ENCODE measurements at places on chromosomes 7 and 10.
A peak's percentile ranks its signal among the peaks of the same experiment; 100 is the strongest.

GRCh38 chr7:71229148-71229547, 97.2 kb downstream of the GALNT17 start:
- no peak for DNase-seq

GRCh38 chr10:89465196-89465595, 50.8 kb downstream of the IFIT5 start:
- no peak for DNase-seq

- no peak for DNase-seq
Observed at GRCh38 chr10:97805096-97805884, 33.5 kb upstream of the SFRP5 start.

DNA sequence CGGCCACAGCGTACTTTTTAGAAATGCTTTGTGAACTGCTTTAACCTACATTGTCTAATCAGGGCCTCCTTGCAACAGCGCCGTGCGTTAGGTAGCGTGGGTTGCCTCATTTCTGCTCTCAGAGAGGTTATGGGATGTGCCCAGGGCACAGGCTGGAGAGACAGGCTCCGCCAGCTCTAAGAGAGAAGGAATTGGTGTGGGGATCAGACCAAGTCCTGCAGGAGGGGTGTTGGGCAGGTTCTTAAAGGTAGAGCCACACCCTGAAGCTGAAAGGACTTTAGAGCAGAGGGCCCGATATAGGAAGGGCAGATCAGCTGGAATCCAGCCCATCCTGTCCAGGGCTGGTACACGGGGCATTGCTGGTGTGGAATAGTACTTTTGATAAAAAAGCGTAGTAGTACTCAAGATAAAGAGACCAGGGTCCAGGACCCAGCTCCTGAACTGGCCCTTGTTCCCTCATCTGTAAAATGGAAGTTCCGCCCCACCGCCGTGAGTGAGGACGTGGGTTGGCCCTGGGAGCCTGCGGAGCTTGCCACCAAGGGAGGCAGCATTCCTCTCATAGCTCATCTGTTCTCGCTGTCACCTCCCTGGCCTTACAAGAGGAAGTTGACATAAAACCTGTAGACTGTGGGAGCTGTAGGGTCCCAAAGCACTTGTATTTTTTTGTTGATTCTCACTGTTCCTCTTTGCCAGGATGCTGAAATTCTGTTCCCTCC, 37.2 kb downstream of the TMEM120A start:
- DNase-seq = no peak

GRCh38 chr7:106017657-106018056, 54.6 kb downstream of the CDHR3 start:
- DNase-seq = no peak

GRCh38 chr7:100568896-100569844, 4.5 kb downstream of the SAP25 start:
- peak; percentile 61 for DNase-seq

DNA sequence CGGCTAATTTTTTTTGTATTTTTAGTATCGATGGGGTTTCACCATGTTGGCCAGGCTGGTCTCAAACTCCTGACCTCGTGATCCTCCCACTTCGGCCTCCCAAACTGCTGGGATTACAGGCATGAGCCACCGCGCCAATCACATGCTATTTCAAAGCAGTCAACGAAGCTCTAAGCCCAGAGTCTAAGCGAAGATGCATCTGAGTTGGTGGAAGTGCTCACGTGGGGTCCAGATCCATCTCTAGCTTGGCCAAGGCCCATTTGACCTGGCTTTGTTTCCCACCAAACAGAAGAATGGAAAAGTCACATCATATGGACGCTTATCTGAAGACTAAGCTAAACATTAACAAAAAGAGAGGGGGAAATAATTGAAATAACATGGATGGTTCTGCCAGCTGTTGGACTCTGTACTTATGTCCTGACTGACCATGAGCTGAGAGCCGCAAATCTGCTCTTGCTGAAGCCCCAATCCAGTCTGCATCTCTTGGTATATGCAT, 3.8 kb upstream of the GTF2I start:
- no peak for DNase-seq

DNA sequence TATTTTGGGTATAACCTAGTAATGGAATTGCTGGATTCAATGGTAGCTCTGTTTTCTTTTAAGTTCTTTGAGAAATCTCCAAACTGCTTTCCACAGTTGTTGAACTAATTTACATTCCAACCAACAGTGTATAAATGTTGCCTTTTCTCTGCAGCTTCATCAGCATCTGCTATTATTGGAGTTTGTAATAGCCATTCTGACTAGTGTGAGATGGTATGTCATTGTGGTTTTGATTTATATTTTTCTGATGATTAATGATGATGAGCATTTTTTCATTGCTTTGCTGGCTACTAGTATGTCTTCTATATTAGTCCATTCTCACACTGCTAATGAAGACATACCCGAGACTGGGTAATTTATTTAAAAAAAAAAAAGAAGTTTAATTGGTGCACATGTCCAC, 248.6 kb upstream of the MAGI2 start:
- no peak for DNase-seq

DNA sequence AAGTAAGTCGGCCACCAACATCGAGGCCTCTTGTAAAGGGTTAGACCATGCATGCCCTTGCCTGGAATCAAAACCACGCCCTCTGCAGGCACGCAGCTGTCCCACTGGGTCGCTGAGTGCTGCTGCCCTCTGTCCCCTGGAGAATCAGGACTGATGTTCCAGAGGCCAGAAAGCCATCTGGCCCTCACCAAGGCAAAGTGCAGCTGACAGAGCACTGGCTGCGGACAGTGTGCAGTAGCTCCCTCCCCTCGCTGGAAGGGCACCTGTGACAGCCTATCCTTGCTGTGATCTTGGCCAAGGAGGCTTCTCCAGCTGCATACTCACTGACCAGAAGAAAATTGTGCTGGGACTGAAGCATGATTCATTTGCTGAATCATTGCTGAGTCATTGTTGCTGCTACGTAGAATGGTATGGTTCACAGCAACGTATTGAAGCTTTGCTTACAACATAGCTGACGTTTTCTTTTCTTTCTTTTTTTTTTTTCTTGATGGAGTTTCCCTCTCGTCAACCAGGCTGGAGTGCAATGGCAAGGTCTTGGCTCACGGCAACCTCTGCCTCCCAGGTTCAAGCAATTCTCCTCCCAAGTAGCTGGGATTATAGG, 30.4 kb downstream of the DDC start:
- DNase-seq = no peak

- no peak for DNase-seq
Observed at GRCh38 chr7:79590916-79591623, 137.6 kb upstream of the MAGI2 start.

GRCh38 chr10:128052696-128053095, 73.5 kb downstream of the MKI67 start:
- no peak for DNase-seq

GRCh38 chr7:90595342-90595800, 750 bp upstream of the CDK14 start:
- no peak for DNase-seq

DNA sequence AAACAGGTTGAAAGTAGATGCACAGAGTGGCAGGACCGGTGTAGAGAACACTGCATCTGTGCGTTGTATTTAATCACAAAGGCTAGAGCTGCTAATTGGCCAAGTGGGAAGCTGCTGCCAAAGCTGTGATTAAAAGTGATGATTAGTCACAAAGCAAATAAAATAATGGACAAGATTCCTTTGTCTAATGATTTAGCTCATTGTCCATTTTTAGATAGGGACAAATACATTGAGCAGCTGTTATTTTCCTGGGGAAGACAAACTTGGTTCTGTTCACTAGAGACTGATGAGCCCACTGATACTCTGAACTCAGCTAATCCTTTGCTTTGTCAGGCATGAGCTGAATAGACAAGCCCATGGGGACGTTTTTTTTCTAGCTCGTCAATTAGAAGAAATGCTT, 19.7 kb downstream of the UBE3C start:
- no peak for DNase-seq

- peak; percentile 70 for DNase-seq
Observed at GRCh38 chr10:17607603-17608332, 9.4 kb downstream of the HACD1 start.

DNA sequence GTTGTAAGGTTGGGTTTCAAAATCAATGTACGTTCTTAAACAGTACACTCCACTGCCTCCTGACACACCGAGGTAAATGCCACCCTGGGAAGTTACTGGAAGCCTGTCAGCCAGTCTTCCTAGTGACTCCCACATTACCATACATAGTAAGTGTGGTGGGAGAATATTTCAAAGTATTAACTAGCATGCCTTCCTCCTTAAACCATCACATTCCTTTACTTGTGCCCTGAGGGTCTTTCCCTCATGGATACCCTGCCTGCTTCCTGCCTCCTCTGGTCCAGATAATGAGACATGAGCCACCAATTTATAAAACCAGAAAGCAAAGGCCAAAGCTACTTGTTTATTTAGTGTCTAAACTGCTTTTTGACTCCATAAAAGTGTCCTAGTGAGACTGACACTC, 23.3 kb upstream of the SORCS3 start:
- no peak for DNase-seq

DNA sequence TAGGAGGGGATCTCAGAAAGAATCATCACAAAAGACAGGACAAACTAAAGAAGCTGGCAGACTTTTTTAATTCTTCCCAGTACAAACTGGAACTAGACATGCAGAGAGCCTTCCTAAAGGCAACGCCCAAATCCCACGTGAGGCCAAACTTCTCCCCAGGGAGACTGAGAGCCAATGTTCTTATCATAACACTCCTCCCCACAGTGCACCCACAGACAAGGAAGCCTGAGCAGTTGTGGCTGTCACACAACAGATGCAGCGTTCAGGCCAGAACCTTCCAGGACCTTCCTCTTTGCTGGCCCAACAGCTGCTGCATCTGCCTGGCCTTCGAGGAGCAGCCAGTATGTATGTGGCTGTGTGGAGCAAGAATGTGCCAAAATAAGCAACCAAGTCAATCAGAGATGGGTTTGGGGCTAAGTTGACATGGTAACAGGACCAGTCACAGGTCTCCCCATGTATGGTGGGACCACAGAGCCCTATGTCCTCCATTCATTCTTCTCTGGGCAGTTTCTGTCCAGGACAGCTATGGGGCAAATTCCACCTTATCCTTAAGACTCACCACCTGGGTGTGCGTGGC, 34.9 kb downstream of the SRPK2 start:
- peak; percentile 53 for DNase-seq

DNA sequence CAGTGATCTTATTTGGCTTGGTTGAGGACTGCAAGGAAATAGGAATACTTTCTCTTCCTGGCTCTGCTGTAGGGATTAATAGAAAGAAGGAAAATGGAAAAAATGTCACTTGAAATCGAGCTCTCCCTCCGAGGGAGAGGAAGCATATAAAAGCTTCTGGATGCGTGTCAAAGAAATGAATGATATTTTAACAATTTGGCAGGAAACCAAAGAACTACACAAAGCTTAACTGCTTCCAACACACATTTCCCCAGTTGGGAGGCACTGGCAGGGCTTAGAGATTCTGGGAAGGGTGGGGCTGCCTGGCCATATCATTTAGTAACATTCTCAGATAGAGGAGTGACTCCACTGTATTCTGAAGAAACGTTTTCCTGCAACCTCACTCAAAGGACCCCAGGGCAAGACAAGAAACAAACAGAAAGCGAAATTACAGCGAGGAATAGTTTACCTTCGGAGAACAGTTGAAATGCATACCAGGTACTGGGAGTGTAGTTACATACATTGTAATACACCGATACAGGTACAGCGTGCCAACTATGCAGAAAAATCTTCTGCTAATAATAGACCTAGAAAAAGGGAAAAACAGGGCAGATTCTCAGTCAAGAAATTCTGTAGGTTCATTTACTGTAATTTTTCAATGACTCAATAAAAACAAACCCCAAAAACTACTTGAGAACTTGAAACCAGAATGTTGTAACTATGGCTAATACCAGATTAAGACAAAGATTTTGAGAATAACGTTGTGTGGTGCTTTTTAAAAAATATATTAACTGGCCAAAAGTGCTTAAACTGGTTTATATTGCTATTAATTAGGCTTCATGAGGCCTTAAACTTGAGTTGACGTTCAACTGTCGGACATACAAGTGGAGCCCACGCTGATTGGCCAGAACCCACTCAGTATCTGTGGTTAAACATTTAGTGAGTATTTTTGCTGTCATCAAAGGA, 75.7 kb upstream of the ASAH2 start:
- DNase-seq = no peak

DNA sequence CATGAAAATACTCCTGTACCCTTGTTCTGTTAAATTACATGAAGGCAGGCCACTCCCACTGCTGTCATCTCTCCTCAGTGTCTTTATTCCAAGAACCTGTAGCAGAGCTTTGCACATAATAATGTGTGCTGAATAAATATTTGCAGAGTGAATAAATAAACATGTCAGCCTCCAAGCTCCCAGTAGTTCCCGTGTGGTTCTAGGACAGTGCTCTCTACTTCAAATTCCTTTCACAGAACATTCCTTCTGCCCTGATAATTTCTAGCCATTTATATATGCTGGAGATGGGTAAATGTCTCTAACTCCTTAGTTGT, 20.3 kb upstream of the HYAL4 start:
- DNase-seq = no peak

DNA sequence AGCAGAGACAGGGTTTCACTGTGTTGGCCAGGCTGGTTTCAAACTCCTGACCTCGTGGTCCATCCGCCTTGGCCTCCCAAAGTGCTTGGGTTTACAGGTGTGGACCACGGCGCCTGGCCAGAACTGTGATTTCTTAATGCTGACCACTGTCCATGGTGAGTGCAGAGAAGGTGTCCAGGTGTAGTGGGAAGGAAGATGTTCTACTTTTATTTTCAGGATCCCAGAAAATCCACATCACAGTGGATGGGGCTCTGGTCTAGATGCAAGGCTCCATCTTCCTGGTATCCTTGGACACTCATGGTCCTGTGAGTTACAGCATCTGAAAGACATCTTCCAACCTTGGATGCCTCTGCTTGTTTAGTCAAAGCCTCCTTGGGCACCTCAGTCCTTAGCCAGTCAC, 92.7 kb downstream of the CCDC3 start:
- no peak for DNase-seq

- no peak for DNase-seq
Observed at GRCh38 chr7:114312649-114313048, 102.0 kb upstream of the FOXP2 start.

- no peak for DNase-seq
Observed at GRCh38 chr10:98528166-98528804, 81.5 kb upstream of the HPS1 start.

- peak; percentile 73 for DNase-seq
Observed at GRCh38 chr10:17669185-17669872, 25.4 kb downstream of the STAM start.

- no peak for DNase-seq
Observed at GRCh38 chr7:123916240-123916724, 8.8 kb upstream of the SPAM1 start.

DNA sequence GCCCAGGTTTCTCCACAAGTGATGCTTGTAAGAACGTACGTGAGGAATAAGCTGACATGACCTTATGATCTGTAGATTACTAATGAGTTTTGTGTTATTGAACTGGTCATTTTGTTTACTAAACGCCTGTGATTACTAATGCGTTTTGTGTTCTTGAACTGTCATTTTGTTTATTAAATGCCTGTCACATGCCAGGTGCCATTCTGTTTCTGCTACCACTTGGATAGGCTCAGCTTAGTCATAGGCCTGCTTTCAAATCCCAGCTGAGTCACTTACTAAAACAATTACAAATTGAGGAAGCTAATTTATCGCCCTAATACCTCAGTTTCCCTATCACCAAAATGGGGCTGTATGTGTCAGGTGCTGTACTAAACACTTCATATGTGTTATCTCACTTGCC, 4.7 kb upstream of the HGF start:
- no peak for DNase-seq

- DNase-seq = no peak
Observed at GRCh38 chr10:69049566-69049961, 38.3 kb upstream of the SRGN start.

- no peak for DNase-seq
Observed at GRCh38 chr7:47587976-47588375, 6.1 kb upstream of the TNS3 start.

GRCh38 chr7:117669818-117670217, 190.0 kb downstream of the CFTR start:
- no peak for DNase-seq

GRCh38 chr10:7819121-7819460, 786 bp downstream of the TAF3 start:
- peak; percentile 25 for DNase-seq

Measured in CD4-positive, alpha-beta T cell treated with Interleukin-4 for 1 hour (primary cell).